ENCODE measurements at places on chromosomes 12 and 14. TPM values are rescaled to one million over a fixed set of nuclear protein-coding genes. Genes with fewer than 3 reads are reported as not detected.

- DNase-seq = no peak
These were observed at the start of gene ITGA7 for GRCh38 chr12:55707841-55708694. Gene ITGA7 (minus strand): TSS chr12:55707904. CDS start chr12:55707682, 222 bp downstream.

DNA sequence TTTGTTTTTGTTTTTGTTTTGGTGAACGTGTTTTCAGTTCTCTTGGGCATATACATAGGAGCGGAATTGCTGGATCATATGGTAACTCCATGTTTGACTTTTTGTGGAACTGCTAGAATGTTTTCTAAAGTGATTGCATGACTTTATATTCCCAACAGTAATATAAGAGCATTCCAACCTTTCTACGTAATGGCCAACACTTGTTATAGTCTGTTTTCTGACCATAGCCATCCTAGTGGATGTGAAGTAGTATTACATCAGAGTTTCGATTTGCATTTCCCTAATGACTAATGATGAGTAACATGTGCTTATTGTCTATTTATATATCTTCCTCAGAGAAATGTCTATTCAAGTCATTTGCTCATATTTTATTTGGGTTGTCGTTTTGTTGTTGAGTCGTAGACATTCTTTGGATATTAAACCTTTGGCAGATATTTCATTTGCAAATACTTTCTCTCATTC, 268.7 kb downstream of the AEBP2 start:
- DNase-seq = peak; percentile 42

GRCh38 chr14:40762685-40763084, 844.0 kb upstream of the LRFN5 start:
- no peak for DNase-seq

DNA sequence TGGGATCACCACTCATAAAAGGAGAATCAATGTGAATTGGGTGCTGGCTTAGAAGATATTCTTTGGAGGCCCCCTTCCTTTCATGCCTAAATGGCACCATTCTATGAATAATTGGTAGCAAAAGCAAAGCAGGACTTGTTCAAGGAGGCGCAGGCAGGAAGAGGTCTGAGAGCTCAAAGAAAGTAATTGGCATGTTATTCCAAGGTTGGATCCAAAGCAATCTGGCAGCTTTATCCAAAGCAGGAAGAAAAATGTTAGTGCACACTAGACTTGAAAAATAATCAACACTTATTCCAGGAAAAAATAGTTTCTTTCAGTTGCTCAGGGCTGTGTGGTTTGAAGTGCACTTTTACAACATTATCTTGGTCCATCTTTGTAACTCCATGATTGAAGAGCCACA, 326.4 kb downstream of the NUAK1 start:
- no peak for DNase-seq

DNA sequence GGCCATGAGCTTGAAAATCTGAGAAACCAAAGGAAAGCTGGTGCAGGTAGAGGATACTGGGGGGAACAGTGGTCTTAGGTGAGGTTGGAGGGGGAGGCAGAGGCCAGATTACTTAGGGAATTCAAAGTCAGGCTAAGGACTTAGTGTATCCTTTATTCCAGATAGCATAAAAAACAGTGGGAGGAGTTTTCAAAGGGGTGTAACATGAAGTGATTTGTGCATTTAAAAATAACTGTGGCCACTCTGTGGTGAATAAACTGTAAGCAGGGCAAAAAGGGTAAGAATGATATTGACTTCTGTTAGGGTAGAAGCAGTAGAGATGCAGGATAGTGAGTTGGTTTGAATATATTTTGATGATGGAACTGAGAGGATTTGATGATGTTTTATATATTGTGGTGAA, 313.2 kb downstream of the EMP1 start:
- no peak for DNase-seq

GRCh38 chr12:72081777-72082176, 143.1 kb downstream of the TPH2 start:
- DNase-seq = no peak

- no peak for DNase-seq
These were observed 39.5 kb downstream of the DGLUCY start for GRCh38 chr14:91153360-91153759.

- DNase-seq = no peak
These were observed 385.3 kb upstream of the ATXN7L3B start for GRCh38 chr12:74152370-74152769.

- no peak for DNase-seq
These were observed 19.4 kb downstream of the HHIPL1 start for GRCh38 chr14:99664058-99664936.

GRCh38 chr14:21614240-21614639, 20.5 kb downstream of the OR10G2 start:
- DNase-seq = no peak

DNA sequence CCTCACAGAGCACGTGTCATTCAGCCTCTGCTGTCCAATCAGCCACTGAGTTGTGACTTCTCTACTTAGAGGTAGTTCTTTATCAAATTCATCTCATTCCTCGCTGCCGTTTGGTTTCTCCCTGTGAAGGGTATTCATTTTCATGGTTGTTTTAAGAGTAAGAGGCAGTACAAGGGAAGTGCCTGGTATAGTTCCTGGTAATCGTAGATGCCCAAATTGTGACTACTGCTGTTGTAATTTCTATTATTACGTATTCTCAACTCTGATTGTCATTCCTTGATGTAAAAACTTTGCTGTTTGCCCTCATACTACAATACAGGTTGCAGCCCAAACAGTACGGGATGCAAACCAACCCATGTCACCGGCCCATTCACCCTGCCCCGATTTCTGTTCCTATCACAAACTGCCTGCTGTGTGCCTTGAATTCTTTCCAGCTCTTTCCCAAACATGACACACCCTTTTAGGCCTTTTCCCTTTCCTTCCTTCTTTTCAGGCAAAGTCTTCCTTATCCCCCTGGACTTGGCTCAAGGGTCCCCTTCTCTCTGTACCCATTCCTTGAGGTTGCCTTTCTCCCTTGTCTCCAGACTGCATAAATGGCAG, 93.0 kb downstream of the SLC25A47 start:
- DNase-seq = no peak

DNA sequence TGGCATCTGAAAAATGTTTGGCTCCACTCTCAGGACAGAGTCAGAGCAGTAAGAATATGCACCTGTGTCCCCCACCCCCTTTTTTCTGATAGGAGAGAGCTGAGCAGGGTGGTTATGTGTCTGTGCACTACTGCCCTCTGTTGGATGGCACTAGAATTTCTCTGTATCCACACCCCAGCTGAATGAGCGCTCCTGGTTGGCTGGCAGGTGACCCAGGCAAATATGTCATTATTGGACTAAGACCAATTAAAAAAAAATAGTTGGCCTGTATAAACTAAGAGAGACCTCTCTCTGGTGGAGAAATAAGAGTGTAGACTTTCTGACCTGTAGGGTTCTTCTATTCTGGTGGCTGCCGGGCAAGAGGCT, 107.0 kb downstream of the PTCSC3 start:
- DNase-seq = peak; percentile 95

DNA sequence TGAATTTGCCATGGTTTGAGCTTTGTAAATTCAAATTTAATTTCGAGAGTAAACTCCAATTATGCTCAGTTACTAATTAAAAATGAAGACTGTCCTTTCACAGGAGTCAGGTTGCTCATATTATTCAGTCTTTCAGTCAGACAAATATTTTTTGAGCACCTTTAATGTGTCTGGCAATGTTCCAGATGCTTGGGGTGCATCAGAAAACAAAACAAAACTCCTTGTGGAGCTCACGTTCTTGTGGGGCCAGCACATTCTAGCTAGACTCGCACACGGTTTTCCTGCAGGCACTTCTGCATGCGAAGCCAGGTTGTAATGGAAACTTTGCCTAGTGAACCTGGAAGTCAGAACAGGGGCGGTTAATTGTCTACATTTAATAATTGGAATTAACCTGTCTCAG, 64.0 kb upstream of the ATF1 start:
- DNase-seq = no peak

- peak; percentile 86 for DNase-seq
These were observed 247.1 kb downstream of the AKAP6 start for GRCh38 chr14:32576088-32576795.

LRP6 gene
- 12.5 TPM for total RNA-seq

DEGS2 gene
- not detected for total RNA-seq

CMKLR1 gene
- not detected for total RNA-seq

AQP2 gene
- 0.63 TPM for total RNA-seq

SMOC1 gene
- total RNA-seq = not detected

HSPB8 gene
- not detected for total RNA-seq

All from Karpas-422 (cell line).